ENCODE measurements at places on chromosomes 6 and 20. TPM values are rescaled to one million over a fixed set of nuclear protein-coding genes. Genes with fewer than 3 reads are reported as not detected.

- DNase-seq = no peak
Observed at GRCh38 chr20:57570145-57570850, 9.4 kb downstream of the PCK1 start.

Gene CRISP3
- total RNA-seq = 7.6 TPM

- DNase-seq = no peak
Observed at GRCh38 chr6:139982195-139982594, 607.7 kb upstream of the CITED2 start.

Gene SEMG1
- 0.34 TPM for total RNA-seq

- DNase-seq = no peak
Observed at GRCh38 chr6:85864453-85865401, 222.0 kb upstream of the SYNCRIP start.

- no peak for DNase-seq
Observed at GRCh38 chr6:127564761-127565160, 12.2 kb upstream of the C6orf58 start.

DNA sequence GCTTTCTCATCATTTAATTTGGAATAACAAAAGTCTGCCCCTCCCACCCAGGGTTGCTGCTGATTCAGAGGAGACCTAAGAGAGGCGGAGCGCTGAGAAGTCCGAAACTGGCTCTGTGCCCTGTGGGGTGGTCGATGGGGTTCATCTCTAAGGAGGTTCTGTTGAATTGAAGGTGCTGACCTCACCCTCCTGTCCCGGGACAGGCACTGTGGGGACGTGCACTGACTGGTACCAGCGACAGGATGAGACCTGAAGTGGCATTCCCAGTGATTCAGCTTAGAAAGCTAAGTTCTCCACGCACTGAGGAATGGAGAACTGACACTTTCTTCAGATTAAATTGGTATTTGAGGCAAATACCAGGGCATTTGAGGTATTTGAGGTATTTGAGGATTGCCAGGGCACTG lies 1.3 kb downstream of the GUCA1B start:
- no peak for DNase-seq

DNA sequence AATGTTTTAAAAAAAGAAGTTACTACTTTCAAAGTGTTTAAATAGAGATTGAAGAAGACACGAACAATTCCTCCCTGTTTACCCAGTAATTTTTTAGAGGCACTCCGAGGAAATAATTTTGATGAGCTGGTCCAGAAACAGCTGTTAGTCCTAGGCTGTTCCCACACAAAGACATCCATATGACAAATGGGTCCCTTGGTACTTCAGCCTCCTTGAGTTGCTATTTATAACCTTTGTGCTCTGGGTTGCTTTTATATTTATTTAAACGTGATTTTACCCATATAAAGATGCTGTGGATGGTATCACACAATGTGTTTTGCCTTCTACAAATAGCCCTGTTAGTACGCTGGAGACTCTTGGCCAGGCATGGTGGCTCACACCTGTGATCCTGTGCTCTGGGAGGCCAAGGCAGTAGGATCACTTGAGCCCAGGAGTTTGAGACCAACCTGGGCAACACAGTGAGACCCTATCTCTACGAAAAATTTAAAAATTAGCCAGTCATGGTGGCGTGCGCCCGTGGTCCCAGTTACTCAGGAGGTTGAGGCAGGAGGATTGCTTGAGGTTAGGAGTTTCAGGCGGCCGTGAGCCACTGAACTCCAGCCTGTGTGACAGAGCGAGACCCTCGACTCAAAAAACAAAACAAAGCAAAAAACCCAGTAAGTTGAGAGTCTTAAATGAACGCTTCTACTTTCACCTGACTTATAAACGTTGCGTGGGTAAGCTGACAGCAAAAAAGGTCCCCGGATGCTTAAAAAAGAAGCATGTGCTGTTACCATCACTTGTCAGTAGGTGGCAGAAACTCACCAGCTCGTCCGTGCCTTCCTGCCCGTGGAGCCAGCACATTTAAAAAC lies 56.9 kb upstream of the ARMH2 start:
- peak; percentile 91 for DNase-seq

Gene LY6G6F
- not detected for total RNA-seq

DNA sequence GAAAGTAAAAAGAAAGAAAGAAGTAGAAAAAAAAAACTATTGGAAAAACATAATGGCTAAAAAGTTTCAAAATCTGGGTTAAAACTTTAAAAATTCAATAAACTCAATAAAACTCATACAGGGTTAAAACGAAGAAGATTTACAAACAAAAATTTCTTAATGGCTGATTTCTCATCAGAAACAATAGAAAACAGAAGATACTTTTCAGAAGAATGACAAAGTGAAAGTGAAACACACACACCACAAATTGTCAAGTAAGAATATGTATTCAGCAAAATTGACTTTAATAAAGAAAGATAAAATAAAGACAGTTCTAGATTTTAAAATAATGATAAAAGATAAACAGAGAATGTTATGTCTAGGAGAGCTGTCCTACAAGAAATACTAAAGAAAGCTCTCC lies 618.9 kb upstream of the GJE1 start:
- no peak for DNase-seq

- DNase-seq = no peak
Observed at GRCh38 chr6:8149350-8149749, 47.0 kb upstream of the EEF1E1 start.

- no peak for DNase-seq
Observed at GRCh38 chr6:109349419-109349987, 32.8 kb downstream of the CD164 start.

Gene EEF1A2
- 24.2 TPM for total RNA-seq

Gene ELOVL2
- total RNA-seq = 0.07 TPM

DNA sequence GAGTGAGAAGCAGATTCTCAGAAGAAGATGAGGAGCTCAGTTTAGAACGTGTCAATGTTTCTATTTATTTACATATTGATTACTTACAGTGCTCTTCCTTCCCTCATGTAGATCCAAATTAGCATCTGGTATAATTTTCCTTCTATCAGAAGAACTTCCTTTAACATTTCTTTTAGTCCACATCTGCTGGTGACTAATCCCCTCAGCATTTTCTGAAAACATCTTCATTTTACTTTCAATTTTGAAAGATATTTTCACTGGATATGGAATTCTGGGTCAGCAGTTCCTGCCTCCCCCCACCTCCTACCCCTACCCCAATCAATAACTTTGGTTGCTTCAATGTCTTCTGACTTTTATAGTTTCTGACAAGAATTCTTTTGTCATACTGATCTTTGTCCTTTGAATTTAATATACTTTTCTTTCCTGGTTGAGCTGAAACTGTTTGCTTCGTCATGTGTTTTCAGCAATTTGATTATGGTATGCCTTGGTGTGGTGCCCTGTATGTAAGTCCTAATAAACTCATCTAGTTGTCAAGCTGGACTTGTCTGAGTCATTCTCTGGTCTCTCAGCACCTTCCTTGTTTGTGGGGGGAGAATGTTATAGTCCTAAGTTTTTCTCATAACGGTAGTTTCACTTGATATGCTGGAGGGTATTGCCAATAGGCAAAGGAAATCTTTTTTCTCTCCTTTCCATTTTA lies 57.0 kb downstream of the SMPDL3A start:
- no peak for DNase-seq

Gene IP6K3
- 0.45 TPM for total RNA-seq

DNA sequence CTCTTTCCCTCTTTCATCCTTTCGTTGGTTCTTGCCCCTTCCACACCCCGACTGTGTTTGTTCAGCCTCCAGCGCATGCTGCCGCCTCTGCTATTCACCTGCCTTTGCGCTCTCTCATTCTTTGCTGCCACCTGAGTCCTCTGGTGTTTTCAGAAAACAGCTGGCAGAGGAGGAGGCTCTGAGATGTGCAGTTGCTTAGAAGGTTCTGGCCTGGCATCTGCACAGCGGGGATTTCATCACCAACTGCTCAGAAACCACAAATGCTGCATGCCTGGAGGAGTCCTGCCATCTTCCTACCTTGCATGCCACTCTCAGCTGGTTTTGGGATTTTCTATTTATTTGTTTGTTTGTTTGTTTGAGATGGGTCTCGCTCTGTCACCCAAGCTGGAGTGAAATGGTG lies 39.2 kb upstream of the CLDN20 start:
- DNase-seq = no peak

- DNase-seq = no peak
Observed at GRCh38 chr20:309306-309840, 12.0 kb downstream of the ZCCHC3 start.

DNA sequence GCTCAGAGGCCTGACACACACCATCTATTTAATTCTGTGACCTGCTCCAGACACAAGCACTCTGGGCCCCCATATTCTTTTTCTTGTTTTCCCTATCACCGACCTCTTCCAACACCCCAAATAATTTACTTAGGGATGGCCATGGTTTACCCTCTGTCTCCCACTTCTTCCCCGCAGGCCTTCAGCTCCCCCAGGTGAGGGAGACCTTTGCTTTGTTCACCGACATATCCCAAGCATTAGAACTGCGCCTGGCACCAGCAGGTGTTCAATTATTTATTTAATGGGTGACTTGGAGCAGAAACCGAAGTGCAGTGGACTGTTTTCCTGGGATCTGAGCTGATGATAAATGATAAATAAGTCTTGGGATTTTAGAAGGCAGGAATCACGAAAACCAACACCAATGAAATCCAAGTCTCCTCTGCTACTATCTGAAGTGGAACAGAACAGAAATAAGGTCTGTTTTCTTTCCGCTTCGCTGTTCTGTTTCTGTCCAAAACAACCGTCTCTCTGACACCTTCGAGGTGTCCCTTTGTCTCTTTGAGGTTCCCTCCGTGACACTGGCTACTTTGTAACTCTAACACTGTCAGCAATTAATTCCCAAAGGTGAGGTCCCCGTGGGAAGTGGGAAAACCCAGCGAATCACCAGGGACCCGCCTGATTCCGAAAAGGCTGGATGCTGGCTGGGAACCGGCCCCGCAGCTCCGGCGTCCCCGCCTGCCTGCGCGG lies 1.1 kb upstream of the RIN2 start:
- DNase-seq = no peak

Gene UNC5CL
- 1.9 TPM for total RNA-seq

DNA sequence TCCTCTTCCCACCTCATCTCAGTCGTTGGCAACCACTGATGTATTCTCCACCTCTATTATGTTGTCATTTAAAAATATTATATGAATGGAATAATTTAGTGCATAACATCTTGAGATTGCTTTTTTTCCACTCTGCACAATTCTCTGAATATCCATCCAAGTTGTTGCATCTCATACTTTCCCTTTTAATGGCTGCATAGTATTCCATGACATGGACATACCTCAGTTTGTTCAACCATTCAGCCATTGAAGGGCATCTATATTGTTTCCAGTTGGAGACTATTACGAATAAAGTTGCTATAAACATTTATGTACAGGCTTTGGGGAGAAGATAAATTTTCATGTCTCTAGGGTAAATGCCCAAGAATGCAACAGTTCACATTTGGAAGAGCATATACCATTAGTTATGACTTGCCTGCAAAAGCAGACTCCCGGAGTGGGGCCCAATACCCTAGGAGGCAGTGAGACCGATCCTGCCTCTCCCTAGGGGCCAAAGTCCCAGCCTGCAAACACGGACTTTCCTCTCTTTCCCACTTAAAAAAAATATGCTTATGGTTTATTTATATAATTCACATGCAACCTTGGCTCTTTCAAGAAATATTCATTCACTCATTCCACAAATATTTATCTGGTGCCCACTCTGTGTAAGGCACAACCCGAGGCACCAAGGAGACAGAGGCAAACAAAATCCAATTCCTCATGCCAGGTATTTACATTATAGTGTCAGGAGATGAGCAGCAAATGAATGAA lies 227.0 kb upstream of the PMEPA1 start:
- no peak for DNase-seq

GRCh38 chr6:37486121-37486839 lies 13.4 kb downstream of the CCDC167 start:
- no peak for DNase-seq

DNA sequence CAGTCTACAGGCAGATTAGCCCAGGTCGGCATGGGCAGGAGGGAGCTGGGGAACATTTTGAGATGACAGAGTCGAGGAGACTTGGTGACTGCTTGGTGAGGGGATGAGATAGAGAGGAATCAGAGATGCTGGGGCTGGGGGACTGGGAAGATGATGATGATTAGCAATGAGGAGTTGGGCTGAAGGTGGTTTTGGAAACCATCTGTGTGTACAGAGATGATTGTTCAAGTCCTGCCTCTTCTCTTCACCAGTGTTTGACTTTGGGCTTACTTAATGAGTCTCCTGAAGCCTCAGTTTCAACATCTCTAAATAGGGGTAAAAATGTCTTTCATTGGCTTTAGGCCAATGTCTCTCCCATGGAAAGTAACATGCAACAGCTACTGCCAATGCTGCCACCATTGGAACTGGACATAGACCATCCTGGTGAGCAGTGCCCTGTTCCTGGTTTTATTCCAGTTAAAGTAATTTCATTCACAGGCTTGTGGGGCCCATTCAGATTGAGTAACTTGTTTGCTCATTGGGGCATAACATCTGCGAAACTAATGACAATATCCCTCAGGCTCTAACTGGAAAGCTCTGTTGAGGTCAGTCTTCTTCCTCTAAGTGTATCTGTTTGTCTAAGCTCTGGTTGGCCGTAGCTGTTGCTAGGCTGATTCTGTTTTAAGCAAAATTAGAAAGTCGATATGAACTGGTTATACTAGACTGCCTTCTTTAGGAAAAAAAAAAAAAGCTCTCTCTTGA lies 99.1 kb downstream of the ARMC2 start:
- no peak for DNase-seq

Gene SAMD3
- not detected for total RNA-seq

Gene ENPP4
- 1.9 TPM for total RNA-seq

Gene CBFA2T2
- 20.3 TPM for total RNA-seq

GRCh38 chr6:56837322-56837894 lies 117.5 kb upstream of the BEND6 start:
- no peak for DNase-seq

GRCh38 chr6:146847426-146847825 lies 248.7 kb downstream of the ADGB start:
- no peak for DNase-seq

Gene POLR1H
- 27.4 TPM for total RNA-seq

DNA sequence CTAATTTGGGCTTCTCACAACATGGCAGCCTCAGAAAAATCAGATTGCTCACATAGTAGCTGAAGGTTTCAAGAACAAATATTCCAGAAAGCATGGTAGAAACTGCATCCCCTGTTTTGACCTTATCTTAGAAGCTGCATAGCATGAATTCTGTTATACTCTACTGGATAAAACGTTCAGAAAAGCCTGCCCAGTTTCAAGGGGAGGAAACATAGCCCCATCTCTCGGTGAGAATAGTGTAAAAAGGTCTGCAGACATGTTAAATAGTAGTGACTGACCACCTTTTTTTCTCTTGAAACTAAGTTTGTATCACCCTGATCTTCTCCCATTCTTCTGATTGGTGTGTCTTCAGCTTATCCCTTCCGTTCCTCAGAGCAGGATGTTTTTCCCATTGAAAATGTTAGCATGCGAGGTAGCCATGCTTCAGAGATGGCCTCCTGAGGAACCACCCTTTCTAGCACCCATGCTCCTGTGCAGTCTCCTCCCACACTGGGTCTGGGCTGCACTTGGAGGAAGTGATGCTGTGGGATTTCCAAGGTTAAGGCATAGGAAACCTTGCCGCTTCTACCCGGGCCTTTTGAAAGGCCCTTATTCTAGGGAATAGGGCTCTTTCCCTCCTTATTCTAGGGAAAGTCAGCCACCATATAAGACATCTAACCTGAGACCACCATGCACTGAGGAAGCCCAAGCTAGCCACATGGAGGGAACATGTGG lies 50.1 kb downstream of the MARCKS start:
- DNase-seq = no peak

GRCh38 chr6:157592541-157592940 lies 211.6 kb downstream of the ZDHHC14 start:
- DNase-seq = no peak

- DNase-seq = no peak
Observed at GRCh38 chr6:2232445-2232844, 13.0 kb downstream of the GMDS start.

GRCh38 chr20:41587956-41588355 lies 30.2 kb downstream of the CHD6 start:
- DNase-seq = no peak
